ENCODE measurements at places on chromosomes 2 and 18.

DNA sequence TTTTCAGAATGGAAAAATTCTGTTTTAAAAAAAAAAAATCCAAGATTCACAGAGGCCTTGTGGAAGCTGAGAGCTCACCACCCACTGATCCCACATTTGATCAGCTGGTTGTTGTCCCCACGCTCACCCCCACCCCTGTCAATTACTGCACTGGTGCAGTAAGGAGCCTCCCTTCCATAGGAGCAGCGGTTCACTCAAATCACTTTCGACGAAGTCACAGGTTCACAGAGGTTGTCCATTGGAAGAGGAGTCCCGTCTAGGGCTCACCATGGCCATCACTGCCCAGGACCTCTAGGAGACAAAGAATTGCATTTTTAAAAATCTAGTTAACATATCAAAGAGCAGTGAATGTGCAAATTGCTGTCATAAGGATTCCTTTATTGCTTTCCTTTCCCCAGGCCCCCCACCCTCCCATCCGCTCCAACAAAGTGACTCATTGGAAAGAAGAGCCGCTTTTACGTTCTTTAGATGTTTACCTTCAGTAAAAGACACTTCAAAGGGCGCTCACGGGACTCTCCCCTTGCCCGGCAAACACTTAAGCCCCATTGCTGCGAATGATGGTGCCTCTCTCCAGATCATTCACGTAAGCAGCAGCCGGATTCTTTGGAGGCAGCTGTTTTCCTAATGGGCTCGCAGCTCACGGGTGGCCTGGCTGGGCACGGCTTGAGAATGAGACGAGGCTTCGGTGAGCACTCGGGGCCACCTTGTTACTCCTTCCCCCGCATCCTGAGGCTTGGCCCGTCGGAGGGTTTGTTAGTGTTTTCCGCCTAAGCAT is 165.5 kb upstream of the SALL3 start:
- no peaks in the 10 kb centered on the region for H3K4me1 ChIP-seq

GRCh38 chr18:78672862-78673446 is 306.7 kb upstream of the SALL3 start:
- no peaks in the 10 kb centered on the region for H3K4me1 ChIP-seq
- DNase-seq: no peak
- H3K27me3 ChIP-seq: no peaks in the 10 kb centered on the region
- no peaks in the 10 kb centered on the region for H3K36me3 ChIP-seq
- H3K27ac ChIP-seq: no peak overlapping the region

GRCh38 chr2:3038636-3039035 is 339.0 kb downstream of the EIPR1 start:
- no peak overlapping the region for H3K27ac ChIP-seq
- H3K27me3 ChIP-seq: no peaks in the 10 kb centered on the region
- no peak for DNase-seq

- no peaks in the 10 kb centered on the region for H3K27me3 ChIP-seq
- H3K4me1 ChIP-seq: no peaks in the 10 kb centered on the region
- DNase-seq: no peak
- no peaks in the 10 kb centered on the region for H3K36me3 ChIP-seq
- H3K4me3 ChIP-seq: no peak overlapping the region
Measured at GRCh38 chr2:132550946-132551345, 119.1 kb downstream of the LYPD1 start.

GRCh38 chr2:9422321-9423099 is 818 bp downstream of the ITGB1BP1 start:
- H3K27ac ChIP-seq: peak overlapping the region; percentile 95
- no peaks in the 10 kb centered on the region for H3K36me3 ChIP-seq
- no peaks in the 10 kb centered on the region for H3K27me3 ChIP-seq
- DNase-seq: peak; percentile 65

- no peak for DNase-seq
- no peaks in the 10 kb centered on the region for H3K4me1 ChIP-seq
- H3K27ac ChIP-seq: peak overlapping the region; percentile 27
- no peaks in the 10 kb centered on the region for H3K27me3 ChIP-seq
Measured at GRCh38 chr2:200405599-200406298, 99.3 kb downstream of the SPATS2L start.

- H3K36me3 ChIP-seq: no peaks in the 10 kb centered on the region
- no peak for DNase-seq
- H3K27ac ChIP-seq: no peak overlapping the region
- H3K4me1 ChIP-seq: no peaks in the 10 kb centered on the region
Measured at GRCh38 chr2:220219371-220219770, 591.9 kb downstream of the SLC4A3 start.

- no peaks in the 10 kb centered on the region for H3K36me3 ChIP-seq
- H3K27ac ChIP-seq: no peak overlapping the region
- H3K4me1 ChIP-seq: no peaks in the 10 kb centered on the region
- no peak for DNase-seq
- H3K27me3 ChIP-seq: no peaks in the 10 kb centered on the region
- no peak overlapping the region for H3K4me3 ChIP-seq
Measured at GRCh38 chr2:47187069-47187468, 32.0 kb upstream of the STPG4 start.

GRCh38 chr18:45849529-45849928 is 24.1 kb downstream of the SIGLEC15 start:
- H3K27me3 ChIP-seq: no peaks in the 10 kb centered on the region

DNA sequence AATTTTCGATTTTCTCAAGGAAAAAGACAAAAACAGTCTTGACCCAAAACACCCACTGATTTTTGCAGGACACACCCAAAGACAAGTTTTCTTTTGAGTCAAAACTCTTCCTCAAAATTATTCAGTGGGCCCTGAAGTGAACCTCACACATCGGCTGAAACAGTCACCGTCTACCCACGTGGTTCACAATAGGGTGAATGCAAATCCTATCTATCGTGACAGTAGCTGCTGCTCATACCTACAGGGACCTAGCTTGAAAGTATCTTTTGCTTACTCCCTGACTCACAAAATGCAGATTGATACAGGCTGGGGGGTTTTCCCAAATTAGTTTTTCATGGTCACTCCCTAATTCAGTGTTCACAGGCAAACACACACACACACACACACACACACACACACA is 10.7 kb upstream of the CD226 start:
- H3K36me3 ChIP-seq: no peaks in the 10 kb centered on the region
- no peak overlapping the region for H3K27ac ChIP-seq
- DNase-seq: no peak
- H3K4me3 ChIP-seq: no peak overlapping the region

DNA sequence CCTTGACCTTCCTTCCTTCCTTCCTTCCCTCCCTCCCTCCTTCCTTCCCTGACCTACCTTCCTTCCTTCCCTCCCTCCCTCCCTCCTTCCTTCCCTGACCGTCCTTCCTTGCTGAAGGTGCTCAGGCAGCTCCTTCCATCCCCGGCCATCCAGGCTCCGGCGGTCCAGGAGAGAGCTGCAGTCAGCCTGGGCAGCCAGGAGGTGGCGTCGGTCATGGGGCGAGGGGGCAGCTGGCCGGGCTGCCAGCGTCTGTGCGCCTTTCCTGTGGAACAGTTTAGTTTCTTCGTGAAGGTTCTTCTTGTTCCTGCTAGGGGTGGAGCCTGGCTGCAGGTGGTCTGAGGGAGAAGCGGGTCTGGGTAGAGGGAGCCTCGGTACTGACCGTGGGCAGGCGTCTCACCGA is 15.7 kb downstream of the GPR35 start:
- no peak for DNase-seq
- no peaks in the 10 kb centered on the region for H3K36me3 ChIP-seq
- no peak overlapping the region for H3K4me3 ChIP-seq
- peaks cover 4% of the 10 kb centered on the region for H3K4me1 ChIP-seq
- H3K27ac ChIP-seq: no peak overlapping the region

GRCh38 chr2:70919672-70920366 is 15.9 kb upstream of the ATP6V1B1 start:
- no peaks in the 10 kb centered on the region for H3K4me1 ChIP-seq
- H3K36me3 ChIP-seq: no peaks in the 10 kb centered on the region
- no peak overlapping the region for H3K27ac ChIP-seq
- peak; percentile 49 for DNase-seq
- peaks cover 10% of the 10 kb centered on the region for H3K27me3 ChIP-seq
- no peak overlapping the region for H3K4me3 ChIP-seq

DNA sequence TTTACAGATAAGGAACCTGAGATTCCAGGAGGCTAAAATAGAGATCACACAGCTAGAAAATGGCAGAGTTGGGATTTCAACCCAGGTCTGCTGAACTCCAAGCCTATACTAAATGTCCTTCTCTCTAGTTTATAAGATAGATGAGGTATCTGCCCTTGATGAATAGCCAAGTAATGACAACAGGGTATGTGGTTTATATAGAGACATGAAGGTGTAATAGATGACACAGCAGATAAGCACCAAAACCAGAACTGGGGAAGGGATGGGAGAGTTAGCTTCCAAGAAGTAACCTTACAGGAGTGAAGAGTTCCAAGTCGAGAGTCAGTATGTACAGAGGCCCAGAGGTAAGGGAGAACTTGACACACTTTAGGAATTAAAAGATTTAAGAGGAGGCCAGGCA is 104.7 kb upstream of the UBXN4 start:
- no peaks in the 10 kb centered on the region for H3K4me1 ChIP-seq
- H3K4me3 ChIP-seq: no peak overlapping the region
- H3K27me3 ChIP-seq: no peaks in the 10 kb centered on the region
- no peak for DNase-seq

GRCh38 chr2:170779304-170779703 is 9.1 kb downstream of the ERICH2 start:
- H3K27ac ChIP-seq: no peak overlapping the region
- H3K36me3 ChIP-seq: no peaks in the 10 kb centered on the region
- no peak for DNase-seq
- no peaks in the 10 kb centered on the region for H3K4me1 ChIP-seq

GRCh38 chr2:194822657-194823056 is 834.4 kb upstream of the SLC39A10 start:
- no peaks in the 10 kb centered on the region for H3K27me3 ChIP-seq
- no peak overlapping the region for H3K4me3 ChIP-seq
- H3K27ac ChIP-seq: no peak overlapping the region
- no peak for DNase-seq
- H3K4me1 ChIP-seq: no peaks in the 10 kb centered on the region

- DNase-seq: no peak
- H3K4me1 ChIP-seq: no peaks in the 10 kb centered on the region
Measured at GRCh38 chr2:23622466-23622865, 237.5 kb downstream of the KLHL29 start.

DNA sequence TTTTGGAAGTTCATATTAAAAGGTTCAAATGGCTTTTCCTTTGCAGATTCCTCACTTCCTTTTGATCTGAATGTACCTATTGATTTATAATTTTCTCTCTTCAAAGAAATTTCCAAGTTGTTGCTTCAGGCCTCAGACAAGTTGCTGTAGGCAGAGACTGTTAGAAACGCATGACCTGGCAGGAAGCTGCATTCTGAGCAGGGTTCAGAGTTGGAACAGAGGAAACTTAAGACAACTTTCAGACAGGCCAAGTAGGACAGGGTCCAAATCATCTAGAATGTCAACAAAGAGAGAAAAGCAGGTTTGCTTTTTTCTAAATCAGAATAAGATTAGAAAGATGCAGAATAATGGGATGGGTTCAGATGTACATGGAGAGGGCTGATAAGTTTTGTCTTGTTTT is 416.3 kb downstream of the LRP1B start:
- H3K27me3 ChIP-seq: no peaks in the 10 kb centered on the region
- no peak overlapping the region for H3K4me3 ChIP-seq

DNA sequence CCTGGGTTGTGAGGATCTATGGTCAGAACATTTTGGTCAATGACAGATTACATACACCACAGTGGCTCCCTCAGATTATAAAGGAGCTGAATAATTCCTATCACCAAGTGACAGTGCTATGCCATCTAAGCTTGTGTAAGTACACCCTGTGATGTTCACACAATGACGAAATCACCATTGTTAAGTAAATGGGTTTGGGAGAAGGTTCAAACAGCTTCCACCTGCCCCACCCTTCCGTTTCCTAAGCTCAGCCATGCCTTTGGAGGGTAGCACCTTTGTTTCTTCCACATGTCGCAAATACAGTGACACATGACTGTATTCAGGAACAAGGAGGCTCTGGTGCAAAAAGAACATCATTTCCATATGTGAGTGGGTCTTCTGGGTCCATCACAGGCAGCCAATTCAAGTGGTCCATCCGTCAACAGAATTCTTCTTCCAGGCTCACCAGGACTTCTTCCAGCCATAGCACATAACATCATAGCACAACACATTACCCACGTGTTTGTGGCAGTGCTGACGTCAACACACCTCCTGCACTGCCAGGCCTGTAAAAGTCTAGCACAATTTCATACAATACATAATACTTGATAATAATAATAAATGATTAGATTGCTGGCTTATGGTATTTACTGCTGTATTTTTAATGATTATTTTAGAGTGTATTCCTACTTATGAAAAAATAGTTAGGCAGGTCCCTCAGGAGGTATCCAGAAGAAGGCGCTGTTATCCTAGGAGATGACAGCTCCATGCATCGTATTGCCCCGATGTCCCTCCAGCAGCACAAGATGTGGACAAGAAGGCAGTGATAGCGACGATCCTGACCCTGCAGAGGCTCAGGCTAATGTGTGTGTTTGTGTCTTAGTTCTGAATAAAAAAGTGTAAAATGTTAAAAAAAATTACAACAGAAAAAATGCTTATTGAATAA is 264.8 kb downstream of the ANAPC1 start:
- H3K4me1 ChIP-seq: no peaks in the 10 kb centered on the region
- DNase-seq: no peak
- H3K36me3 ChIP-seq: no peaks in the 10 kb centered on the region
- no peaks in the 10 kb centered on the region for H3K27me3 ChIP-seq
- no peak overlapping the region for H3K4me3 ChIP-seq

- no peak overlapping the region for H3K4me3 ChIP-seq
- no peaks in the 10 kb centered on the region for H3K27me3 ChIP-seq
- no peaks in the 10 kb centered on the region for H3K4me1 ChIP-seq
- no peaks in the 10 kb centered on the region for H3K36me3 ChIP-seq
- no peak for DNase-seq
- no peak overlapping the region for H3K27ac ChIP-seq
Measured at GRCh38 chr18:14978962-14979535, 231.1 kb downstream of the ANKRD30B start.

DNA sequence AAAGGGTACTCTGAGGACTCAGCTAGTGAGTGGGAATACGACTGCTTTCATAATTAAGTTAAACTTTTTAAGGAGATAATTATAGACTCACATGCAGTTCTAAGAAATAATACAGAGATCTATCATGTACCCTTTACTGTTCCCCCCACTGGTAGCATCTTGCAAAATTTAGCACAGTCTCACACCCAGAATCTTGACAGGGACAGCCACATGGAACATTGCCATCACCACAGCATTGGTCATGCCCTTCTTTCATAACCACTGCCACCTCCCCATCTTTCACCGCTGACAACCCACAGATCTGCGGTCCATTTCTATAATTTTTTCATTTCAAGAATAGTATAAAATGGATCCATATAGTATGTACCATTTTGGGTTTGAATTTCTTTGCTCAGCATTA is 37.8 kb downstream of the ARHGEF4 start:
- no peak overlapping the region for H3K4me3 ChIP-seq
- H3K27me3 ChIP-seq: no peaks in the 10 kb centered on the region
- H3K36me3 ChIP-seq: no peaks in the 10 kb centered on the region
- H3K27ac ChIP-seq: no peak overlapping the region
- H3K4me1 ChIP-seq: no peaks in the 10 kb centered on the region

DNA sequence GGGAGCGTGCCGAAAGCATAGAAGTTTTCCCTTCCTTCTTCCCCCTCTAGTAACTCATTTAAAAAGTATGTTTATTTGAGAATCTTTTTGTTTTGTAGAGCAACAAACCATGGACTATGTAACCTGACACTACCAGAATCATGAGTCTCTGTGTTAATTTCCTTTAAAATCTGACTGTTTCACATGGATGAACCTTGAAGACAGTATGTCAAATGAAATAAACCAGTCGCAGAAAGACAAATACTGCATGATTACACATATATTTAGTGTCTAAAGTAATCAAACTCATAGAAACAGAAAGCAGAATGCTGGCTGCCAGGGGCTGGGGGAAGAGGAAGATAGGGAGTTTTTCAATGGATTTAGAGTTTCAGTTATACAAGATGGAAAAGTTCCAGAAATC is 32.3 kb downstream of the PTPN2 start:
- no peaks in the 10 kb centered on the region for H3K27me3 ChIP-seq
- no peaks in the 10 kb centered on the region for H3K36me3 ChIP-seq
- DNase-seq: no peak
- no peaks in the 10 kb centered on the region for H3K4me1 ChIP-seq

Measured in CD8-positive, alpha-beta memory T cell (primary cell).